PC-9 (cell line): ENCODE measurements at places on chromosomes 5 and 9. TPM values are rescaled to one million over a fixed set of nuclear protein-coding genes. Genes with fewer than 3 reads are reported as not detected.
A peak's percentile ranks its signal among the peaks of the same experiment; 100 is the strongest.

Gene PCDHGA8
- not detected in 2 replicates for total RNA-seq

Gene MZB1
- total RNA-seq = 0.50 and 0.52 TPM in 2 replicates

- H3K27me3 ChIP-seq = no peaks in the 10 kb centered on the region
- no peak for DNase-seq
- no peaks in the 10 kb centered on the region for H3K36me3 ChIP-seq
These were observed 635.8 kb downstream of the PDE4D start for GRCh38 chr5:59257488-59258400.

- no peaks in the 10 kb centered on the region for H3K27me3 ChIP-seq
- H3K4me3 ChIP-seq = no peak overlapping the region
- no peak for DNase-seq
- no peak overlapping the region for H3K27ac ChIP-seq
- no peaks in the 10 kb centered on the region for H3K36me3 ChIP-seq
These were observed 63.5 kb upstream of the KLF9 start for GRCh38 chr9:70477907-70478480.

GRCh38 chr9:35923927-35924763, 14.9 kb downstream of the SPAAR start:
- no peaks in the 10 kb centered on the region for H3K36me3 ChIP-seq
- H3K27ac ChIP-seq = peak overlapping the region; percentile 98
- peak; percentile 75 for DNase-seq
- peaks cover 43% of the 10 kb centered on the region for H3K4me1 ChIP-seq

- no peak overlapping the region for H3K27ac ChIP-seq
- no peak for DNase-seq
- no peaks in the 10 kb centered on the region for H3K27me3 ChIP-seq
- no peaks in the 10 kb centered on the region for H3K36me3 ChIP-seq
These were observed 158.3 kb downstream of the SNCAIP start for GRCh38 chr5:122470365-122470764.
